T-helper 17 cell (primary cell): ENCODE measurements at places on chromosomes 3 and 15.

- no peak for DNase-seq
Measured at GRCh38 chr3:176566757-176567156, 630.5 kb downstream of the TBL1XR1 start.

DNA sequence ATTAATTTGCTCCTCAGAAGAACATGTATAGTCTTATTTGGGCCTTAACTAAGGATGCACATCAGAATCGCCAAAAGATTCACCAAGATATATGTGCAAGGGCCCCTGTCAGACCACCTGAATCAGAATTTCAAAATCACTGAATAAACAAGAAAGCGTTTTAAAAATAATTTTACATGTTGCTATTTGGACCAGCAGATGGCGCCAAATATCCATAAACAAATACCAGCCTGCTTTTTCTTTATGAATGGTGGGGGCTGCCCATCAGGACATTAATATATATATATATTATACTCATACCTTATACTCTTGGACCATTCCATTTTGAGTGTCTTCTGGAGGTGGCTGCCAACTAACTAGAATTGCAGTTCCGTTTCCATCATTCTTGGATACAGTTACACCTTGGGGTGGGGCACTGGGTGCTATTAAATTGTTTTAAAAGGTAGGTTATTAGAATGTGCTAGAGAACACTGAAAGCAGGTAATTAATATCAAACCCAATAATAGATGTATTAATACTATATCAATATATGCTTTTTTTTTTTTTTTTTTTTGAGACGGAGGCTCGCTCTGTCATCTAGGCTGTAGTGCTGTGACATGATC is 1108.3 kb downstream of the ROBO1 start:
- no peak for DNase-seq

GRCh38 chr3:74023395-74023794 is 398.7 kb upstream of the PDZRN3 start:
- DNase-seq, result no peak

GRCh38 chr3:33798113-33798417 is 365 bp upstream of the PDCD6IP start:
- no peak for DNase-seq

DNA sequence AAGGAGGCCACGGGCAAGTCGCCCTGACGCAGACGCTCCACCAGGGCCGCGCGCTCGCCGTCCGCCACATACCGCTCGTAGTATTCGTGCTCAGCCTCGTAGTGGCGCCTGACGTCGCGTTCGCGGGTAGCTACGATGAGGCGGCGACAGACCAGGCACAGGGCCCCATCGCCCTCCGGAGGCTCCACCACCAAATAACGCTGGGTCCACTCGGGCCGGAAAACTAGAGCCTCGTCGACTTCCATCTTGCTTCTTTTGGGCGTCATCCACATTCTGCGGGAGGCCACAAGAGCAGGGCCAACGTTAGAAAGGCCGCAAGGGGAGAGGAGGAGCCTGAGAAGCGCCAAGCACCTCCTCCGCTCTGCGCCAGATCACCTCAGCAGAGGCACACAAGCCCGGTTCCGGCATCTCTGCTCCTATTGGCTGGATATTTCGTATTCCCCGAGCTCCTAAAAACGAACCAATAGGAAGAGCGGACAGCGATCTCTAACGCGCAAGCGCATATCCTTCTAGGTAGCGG is at the start of gene EPM2AIP1:
EPM2AIP1 (minus strand) TSS at position 326 of the 520 bp plus-strand sequence; CDS start at position 272, 54 bp downstream.
- no peak for DNase-seq

GRCh38 chr15:29687204-29687815 is 135.0 kb downstream of the TJP1 start:
- DNase-seq, result no peak

DNA sequence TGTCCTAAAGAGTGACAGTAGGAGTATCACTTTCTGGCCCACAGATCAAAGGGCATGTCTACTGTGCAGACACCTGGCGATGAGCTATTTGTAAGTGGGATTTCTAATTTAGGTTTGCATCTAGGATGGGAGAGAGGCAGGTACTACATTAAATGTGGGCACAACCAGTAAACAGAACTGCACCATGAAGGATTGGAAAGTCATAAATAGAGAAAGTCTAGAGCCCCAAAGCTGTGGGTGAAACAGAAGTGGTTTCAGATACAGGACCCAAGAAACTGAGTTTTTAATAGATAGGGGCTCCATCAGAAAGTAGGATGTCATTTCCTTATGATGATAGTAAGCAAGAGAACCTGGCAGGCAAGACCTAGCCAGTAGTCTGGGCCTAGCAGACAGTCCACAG is 35.2 kb upstream of the SPPL2A start:
- no peak for DNase-seq

GRCh38 chr15:86044981-86045380 is 34.7 kb upstream of the AGBL1 start:
- DNase-seq, result no peak

GRCh38 chr3:130662501-130662996 is 84.1 kb downstream of the PIK3R4 start:
- no peak for DNase-seq

GRCh38 chr3:71152892-71153265 is 430.6 kb downstream of the FOXP1 start:
- DNase-seq, result no peak

DNA sequence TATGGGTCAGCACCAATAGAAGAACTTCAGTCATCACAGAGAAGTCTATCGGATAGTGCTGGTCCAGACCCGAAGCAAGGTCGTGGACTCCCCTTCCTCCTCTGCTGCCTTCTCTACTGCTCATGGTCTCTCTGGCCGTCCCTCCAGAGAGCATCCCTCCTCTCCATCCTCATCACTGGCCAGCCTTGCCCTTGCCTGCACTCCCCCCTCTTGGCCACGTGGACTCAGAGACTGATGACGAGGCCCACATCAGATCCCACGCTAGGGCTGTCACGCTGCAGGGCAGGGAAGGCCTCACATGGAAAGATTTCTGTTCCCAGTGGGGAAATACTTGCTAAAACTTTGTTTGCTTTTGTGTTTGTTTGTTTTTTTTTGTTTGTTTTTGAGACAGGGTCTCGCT is 35.3 kb downstream of the IGDCC3 start:
- no peak for DNase-seq

DNA sequence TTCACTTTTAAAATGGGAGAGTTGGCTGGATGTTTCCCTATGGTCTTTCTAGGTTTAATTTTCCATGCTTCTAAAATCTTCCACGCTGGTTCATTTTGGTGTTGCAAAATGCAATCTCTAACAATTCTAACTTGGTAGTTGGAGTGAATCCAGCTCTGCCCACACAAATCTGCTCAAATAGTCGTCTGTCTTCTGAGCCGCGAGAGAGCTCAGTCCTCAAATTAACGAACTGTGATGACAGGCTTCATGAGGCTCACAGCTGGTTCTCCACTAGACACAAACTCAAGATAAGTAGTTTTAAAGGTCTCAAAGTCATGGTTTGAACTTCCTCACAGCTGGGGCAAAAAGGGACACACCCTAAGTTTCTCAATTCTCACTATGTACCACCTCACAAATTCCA is 178.6 kb upstream of the LYSMD4 start:
- DNase-seq, result no peak
